ENCODE measurements at places on chromosomes 11 and 22. TPM values are rescaled to one million over a fixed set of nuclear protein-coding genes. Genes with fewer than 3 reads are reported as not detected.

The MOV10L1 gene
- 0.23 TPM for total RNA-seq

The LSP1 gene
- 25.2 TPM for total RNA-seq

The OR4A16 gene
- not detected for total RNA-seq

The MMP11 gene
- 11.0 TPM for total RNA-seq

The TSG101 gene
- 56.7 TPM for total RNA-seq

The MYO18B gene
- under 0.01 TPM for total RNA-seq

The WT1 gene
- 0.15 TPM for total RNA-seq

The CRYBA4 gene
- total RNA-seq: not detected

The SAA4 gene
- total RNA-seq: not detected

The CNIH2 gene
- not detected for total RNA-seq

The SHANK3 gene
- 0.30 TPM for total RNA-seq

The PTPRCAP gene
- total RNA-seq: 0.23 TPM

The ANO9 gene
- not detected for total RNA-seq

The FUT4 gene
- total RNA-seq: 2.2 TPM

The APOA5 gene
- total RNA-seq: not detected

The CHRNA10 gene
- total RNA-seq: 1.1 TPM

The NPTXR gene
- 0.60 TPM for total RNA-seq

The GAS2L1 gene
- total RNA-seq: 5.9 TPM

The MYO7A gene
- total RNA-seq: 0.23 TPM

The SCO2 gene
- 1.2 TPM for total RNA-seq

The ROBO4 gene
- 0.53 TPM for total RNA-seq

The APOBEC3B gene
- 0.82 TPM for total RNA-seq

The JAML gene
- not detected for total RNA-seq

The TXN2 gene
- 26.5 TPM for total RNA-seq

The TRPM5 gene
- not detected for total RNA-seq

The INS gene
- not detected for total RNA-seq

The SCN4B gene
- total RNA-seq: not detected

The RASGRP2 gene
- total RNA-seq: 0.23 TPM

The SWAP70 gene
- total RNA-seq: 80.1 TPM

The EMID1 gene
- 0.08 TPM for total RNA-seq

The MAPK8IP1 gene
- total RNA-seq: 3.3 TPM

The F2 gene
- not detected for total RNA-seq

The SPDYC gene
- not detected for total RNA-seq

The DEUP1 gene
- total RNA-seq: not detected

The SLN gene
- total RNA-seq: not detected

The PEX16 gene
- 24.0 TPM for total RNA-seq

The ALDH3B1 gene
- 18.6 TPM for total RNA-seq

The OTUB1 gene
- total RNA-seq: 63.1 TPM

The BIK gene
- not detected for total RNA-seq

The FOLH1 gene
- total RNA-seq: not detected

The MS4A4A gene
- not detected for total RNA-seq

The IGF2 gene
- 0.83 TPM for total RNA-seq

The MAJIN gene
- not detected for total RNA-seq

The WDR74 gene
- 57.8 TPM for total RNA-seq

The MS4A3 gene
- not detected for total RNA-seq

The MS4A15 gene
- not detected for total RNA-seq

The YWHAH gene
- total RNA-seq: 88.1 TPM

The USP2 gene
- under 0.01 TPM for total RNA-seq
